ENCODE measurements at places on chromosomes 13 and 19.

- DNase-seq = no peak
These were observed 6.4 kb downstream of the FLT1 start for GRCh38 chr13:28488376-28489005.

GRCh38 chr13:51679616-51680015 is 95.4 kb downstream of the WDFY2 start:
- DNase-seq = no peak

- DNase-seq = no peak
These were observed 20.6 kb downstream of the PCDH8 start for GRCh38 chr13:52827839-52828238.

DNA sequence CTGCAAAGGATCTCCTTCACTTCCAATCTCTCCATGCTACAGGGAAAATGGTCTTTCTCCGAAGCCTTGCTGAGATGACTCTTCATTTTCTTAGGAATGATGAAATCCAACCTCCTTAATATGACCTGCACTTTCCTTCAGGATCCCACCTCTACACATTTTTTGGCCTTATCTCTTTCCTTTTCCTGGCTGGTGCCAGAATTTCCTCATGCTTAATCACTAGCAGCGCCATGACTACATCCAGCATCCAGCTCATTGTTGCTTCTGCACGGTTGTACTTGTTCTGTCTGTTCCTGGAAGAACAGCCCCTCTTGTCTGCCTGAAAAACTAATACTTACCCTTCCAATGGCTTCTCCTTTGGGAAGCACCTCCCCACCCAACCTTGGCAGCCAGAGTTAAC is 68.4 kb downstream of the TEX26 start:
- DNase-seq = no peak

DNA sequence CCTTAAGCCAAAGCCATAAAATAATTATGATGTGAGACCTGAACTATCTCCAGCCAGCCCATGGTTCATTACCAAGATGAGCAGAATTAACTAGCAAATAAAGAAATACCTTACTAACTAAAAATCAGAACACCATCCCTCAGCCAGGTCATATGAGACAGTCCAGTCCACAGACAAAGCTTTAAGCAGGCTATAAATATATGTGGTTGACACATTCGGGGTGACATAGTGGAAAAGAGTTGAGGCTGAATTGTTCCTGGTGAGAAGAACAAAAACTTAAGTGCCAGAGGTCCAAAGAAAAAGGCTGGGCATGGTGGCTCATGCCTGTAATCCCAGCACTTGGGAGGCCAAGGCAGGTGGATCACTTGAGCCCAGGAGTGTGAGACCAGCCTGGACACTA is 30.9 kb downstream of the ENOX1 start:
- DNase-seq = no peak

DNA sequence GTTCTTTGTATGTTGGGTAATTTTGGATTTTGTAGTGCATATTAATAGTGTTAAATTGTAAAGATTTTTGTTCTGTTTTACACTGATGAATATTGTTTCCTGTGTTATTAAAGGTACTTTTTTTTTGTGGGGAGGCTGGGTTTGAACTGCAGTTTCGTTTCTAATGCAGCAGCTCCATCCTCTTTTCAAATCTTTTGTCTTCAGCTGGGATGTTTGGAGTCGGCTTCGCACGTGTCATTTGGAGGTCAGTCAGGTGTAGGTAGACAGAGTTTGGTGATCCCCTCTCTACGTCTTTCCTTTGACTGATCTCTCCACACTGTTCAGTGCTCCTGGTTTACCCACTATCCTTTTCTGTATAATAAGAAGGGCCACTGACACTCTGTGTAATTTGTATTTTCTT is 30.3 kb downstream of the TDRD3 start:
- DNase-seq = no peak

DNA sequence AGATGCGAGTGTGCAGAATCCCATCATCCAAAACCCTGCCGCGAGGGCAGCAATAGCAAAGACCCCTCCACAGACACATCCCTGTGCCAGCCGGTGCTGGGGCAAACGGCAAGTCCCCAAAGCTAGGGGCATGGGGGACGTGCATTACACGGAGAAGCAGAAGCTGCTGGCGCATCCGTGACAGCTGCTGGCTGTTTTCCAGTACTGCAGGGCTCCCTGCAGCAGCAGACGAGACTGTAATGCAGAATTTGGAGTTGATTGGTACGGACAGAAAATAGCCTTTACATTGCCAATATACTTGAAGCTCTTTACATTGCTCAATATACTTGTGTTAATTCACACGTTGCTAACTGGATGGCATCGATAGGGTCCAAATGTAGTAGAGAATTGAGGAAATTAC is 77.2 kb upstream of the TMTC4 start:
- DNase-seq = no peak

DNA sequence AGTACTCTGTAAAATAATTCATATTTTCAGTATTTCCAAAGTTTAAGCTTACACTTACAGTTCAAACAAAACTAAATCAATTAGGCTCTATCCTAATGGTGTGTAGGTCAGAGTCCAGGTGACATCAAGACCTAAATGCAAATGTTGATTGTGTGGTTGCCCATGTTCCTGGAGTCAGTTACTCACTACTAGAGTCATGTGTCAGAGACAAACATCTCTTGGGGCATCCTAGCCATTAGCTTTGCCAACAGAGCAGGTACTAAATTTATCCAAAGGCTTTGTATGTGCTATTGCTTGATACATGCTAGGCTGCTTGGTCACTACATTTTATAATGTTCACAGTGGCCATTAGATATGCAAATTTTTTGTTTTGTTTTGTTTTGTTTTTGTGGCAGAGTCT is 11.7 kb downstream of the SPRY2 start:
- DNase-seq = no peak

- DNase-seq = no peak
These were observed 9.5 kb downstream of the NUP58 start for GRCh38 chr13:25310891-25311290.

GRCh38 chr13:98488736-98489135 is 88.2 kb downstream of the STK24 start:
- no peak for DNase-seq

DNA sequence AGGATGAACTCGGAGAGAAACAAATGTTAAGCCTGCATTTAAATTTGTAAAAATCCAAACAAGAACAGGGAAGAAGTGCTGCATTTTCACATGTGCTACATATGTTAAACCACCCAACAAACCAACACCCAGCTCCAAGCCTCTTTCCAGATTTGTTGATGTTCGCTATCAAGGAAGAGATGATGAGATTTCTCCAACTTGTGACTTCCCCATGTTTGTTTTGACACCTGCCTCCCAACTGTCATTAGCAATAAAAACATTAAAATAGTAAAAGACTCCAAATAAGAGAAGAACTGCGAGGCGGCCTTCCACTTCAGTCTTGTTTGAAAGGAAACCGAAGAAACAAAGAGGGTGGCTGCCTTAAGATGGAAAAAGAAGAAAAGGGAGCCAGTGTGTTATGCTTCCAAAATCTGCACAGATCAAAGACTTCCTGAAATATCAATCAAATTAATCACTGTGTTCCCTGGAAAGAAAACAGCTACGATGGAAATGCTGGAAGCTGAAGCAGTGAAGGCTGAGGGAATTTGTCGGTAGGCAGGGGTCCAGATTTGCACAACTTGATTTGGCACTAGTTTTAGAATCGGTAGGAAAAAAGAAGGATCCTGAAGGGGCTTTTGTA is 14.0 kb upstream of the GGACT start:
- DNase-seq = no peak

GRCh38 chr13:50594276-50595051 is 249.0 kb downstream of the DLEU7 start:
- DNase-seq = no peak

- peak; percentile 89 for DNase-seq
These were observed 6.5 kb upstream of the ZNF579 start for GRCh38 chr19:55586976-55587668.

DNA sequence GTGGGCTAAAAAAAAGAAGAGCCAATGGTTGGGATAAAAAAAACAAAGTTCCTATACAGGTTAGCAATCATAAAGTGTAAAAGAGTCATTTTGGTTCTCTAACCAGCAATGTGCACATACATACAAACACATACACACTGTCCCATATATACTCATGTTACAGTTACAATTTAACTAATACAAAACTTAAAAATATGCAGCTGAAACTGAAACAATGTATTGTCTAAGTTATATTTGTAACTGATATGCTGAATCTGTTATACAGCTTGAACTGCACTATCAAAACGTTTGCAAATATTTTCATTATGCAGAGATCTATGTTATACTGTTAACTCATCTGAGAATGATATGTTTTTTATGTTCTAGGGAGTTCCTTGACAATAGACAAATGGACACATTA is 173.7 kb downstream of the KLF12 start:
- no peak for DNase-seq

DNA sequence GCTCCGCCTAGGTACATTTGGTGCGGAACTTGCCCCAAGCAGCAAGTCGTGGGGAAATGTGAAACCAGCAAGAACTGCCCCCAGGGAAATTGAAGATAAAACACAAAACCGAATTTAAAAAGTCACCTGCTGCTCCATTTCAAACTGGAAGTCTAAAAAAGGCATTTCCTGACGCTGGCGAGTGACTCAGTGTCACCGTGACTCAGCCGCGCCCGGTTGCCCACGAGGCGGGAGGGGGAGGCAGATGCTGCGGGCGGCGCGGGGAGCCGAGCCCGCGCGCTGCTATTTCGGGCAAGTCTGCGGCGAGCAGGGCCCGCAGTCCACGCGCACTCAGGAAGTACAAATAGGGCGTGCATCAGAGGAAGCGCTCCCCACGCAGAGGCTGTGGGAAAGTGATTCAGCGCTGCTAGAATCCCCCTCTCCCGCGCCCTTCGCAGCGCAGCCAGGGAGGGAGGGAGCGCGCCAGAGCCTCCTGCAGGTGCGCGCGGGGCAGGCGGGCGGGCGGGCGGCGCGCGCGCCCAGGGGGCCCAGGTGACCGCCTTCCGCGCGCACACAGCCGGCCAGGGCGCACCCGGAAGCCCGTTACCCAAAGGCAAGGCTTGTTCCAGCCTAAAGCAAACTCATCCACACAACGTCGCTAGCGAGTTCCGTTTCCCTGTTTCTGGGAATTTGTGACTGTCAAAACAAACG is 168.8 kb downstream of the COL4A1 start:
- peak; percentile 48 for DNase-seq

- DNase-seq = no peak
These were observed 44.0 kb downstream of the BRD4 start for GRCh38 chr19:15288146-15288963.

GRCh38 chr19:16345457-16345856 is 20.8 kb downstream of the KLF2 start:
- no peak for DNase-seq

GRCh38 chr13:80319004-80319403 is 21.9 kb downstream of the SPRY2 start:
- no peak for DNase-seq

GRCh38 chr13:110445722-110446574 is 115.6 kb downstream of the RAB20 start:
- DNase-seq = no peak

- no peak for DNase-seq
These were observed 458 bp downstream of the ARHGEF1 start for GRCh38 chr19:41883463-41883820.

- no peak for DNase-seq
These were observed 65.3 kb downstream of the GPR12 start for GRCh38 chr13:26695360-26695705.

DNA sequence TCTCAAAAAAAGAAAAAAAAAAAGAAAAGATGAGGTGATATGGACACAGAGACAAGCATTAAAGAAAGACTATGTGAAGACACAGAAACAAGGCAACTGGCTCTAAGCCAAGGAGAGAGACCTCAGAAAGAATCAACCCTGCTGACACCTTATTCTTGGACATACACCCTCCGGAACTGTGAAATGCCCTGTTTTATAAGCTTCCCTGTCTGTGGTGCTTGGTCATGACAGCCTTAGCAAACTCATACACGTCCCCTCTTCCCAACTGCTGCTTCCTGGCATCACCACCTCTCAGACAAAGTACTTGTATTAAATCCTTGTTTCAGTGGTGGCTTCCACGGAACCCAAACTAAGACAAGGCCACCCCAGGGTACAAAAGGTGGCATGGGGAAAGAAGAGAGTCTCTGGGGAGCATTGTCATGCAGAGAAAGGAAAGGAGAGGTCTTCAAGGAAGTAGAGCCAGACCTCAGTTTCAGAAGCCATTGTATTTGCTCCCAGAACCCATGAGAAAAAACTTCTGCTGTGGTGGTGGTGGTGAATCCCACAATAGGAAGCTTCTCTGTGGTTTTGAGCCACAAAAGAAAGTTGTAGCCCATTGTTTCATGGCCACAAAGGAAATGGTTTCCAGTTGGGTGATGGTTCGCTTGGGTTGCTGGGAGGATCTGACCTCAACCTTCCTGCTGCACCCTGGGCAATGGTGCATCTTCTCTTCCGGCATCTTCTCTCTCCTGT is 16.3 kb upstream of the TSPAN16 start:
- no peak for DNase-seq

- no peak for DNase-seq
These were observed 25.9 kb downstream of the COMP start for GRCh38 chr19:18765224-18765623.

GRCh38 chr19:53034948-53035675 is 9.4 kb upstream of the ERVV-2 start:
- DNase-seq = no peak

- no peak for DNase-seq
These were observed 7.2 kb downstream of the GFY start for GRCh38 chr19:49432141-49433073.

- no peak for DNase-seq
These were observed 30.2 kb downstream of the C2CD4C start for GRCh38 chr19:378706-379105.

- no peak for DNase-seq
These were observed 73.1 kb downstream of the TNFSF13B start for GRCh38 chr13:108342369-108343289.

GRCh38 chr13:40470660-40471059 is 195.8 kb downstream of the FOXO1 start:
- no peak for DNase-seq

DNA sequence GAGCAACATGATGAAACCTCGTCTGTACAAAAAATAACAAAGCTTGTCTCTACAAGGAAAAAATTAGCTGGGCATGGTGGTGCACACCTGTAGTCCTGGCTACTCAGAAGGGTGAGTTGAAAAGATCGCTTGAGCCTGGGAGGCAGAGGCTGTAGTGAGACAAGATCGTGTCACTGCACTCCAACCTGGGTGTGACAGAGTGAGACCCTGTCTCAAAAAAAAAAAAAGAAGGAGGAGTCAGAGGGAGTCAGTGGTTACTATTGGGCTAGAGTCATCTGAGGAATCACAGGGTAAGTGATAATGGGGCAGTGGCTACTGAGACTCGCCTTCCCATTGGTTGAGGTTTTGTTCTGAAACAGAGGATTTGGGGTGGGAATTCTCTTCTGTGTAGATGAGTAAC is 1.9 kb upstream of the GPI start:
- no peak for DNase-seq

GRCh38 chr13:70964124-70964523 is 855.9 kb upstream of the KLHL1 start:
- no peak for DNase-seq

DNA sequence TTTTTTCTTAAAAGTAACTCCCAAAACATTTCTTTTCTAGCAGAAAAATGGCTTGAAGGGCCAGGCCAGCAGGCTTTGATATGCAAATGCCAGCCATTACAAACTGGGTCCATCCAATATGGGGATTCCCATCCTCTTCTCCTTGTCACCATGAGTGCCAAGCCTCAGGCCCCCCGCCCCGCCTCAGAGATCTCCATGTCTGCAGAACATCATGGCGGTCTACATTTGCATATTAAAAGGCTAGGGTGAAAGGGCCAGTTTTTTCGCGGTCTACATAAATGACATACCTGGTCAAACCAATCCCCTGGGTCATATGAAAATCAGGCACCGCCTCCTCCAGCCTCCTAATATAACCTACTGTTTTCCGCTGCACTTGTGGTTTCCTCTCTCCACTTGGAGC is 1327.6 kb downstream of the UQCRFS1 start:
- no peak for DNase-seq
